ENCODE measurements at places on chromosomes 5 and 9.

DNA sequence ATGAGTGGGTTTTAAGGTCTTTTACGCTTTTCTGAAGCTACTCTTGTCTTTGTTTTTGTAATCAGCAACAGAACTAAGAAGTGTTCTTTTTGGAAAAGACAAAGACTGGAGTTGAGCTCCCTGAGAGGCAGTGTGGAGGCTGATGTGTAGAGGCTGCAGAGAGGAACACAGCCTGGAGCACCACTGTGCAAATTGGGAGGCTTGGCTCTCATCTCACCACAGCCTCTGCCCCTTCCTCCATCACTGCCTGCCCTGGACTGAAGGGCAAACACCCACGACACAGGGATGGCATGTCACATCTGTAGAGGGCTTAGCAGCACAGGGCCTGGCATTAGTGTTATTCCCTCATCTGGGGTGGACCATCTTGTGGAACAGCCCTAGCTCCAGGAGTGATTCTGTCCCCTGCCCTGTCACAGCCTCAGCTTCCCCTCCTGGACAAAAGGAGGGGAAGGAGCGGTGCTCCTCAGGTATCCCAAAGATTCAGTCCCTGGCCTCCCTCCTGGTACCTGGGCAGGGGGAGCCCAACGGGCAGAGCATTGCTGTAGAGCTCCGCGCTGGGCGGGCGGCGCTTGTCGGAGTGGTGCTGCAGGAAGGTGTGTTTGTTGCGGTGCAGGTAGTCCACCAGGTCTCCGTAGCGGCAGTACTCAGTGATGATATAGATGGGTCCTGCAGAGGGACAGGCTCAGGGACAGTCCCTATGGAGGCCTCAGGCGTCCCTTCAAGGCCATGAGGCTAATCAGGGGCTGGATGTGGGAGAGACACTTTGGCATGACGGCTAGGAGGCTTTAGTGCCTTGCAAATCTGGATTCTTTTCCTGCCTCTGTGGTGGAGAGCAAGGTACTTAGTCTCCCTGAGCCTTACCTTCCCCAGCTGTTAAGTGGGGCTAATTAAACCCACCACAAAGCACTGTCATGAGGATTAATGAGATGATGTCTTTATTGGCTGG, 32.8 kb downstream of the PDGFRB start:
- DNase-seq: no peak

- DNase-seq: no peak
Observed at GRCh38 chr5:133876266-133876665, 92.2 kb downstream of the C5orf15 start.

DNA sequence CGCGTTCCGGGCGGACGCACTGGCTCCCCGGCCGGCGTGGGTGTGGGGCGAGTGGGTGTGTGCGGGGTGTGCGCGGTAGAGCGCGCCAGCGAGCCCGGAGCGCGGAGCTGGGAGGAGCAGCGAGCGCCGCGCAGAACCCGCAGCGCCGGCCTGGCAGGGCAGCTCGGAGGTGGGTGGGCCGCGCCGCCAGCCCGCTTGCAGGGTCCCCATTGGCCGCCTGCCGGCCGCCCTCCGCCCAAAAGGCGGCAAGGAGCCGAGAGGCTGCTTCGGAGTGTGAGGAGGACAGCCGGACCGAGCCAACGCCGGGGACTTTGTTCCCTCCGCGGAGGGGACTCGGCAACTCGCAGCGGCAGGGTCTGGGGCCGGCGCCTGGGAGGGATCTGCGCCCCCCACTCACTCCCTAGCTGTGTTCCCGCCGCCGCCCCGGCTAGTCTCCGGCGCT, at the start of gene DAPK1:
Gene DAPK1 (plus strand): TSS at position 264 of the 442 bp plus-strand sequence. CDS start 1,211 bp downstream, outside the sequence.
- DNase-seq: peak; percentile 84

DNA sequence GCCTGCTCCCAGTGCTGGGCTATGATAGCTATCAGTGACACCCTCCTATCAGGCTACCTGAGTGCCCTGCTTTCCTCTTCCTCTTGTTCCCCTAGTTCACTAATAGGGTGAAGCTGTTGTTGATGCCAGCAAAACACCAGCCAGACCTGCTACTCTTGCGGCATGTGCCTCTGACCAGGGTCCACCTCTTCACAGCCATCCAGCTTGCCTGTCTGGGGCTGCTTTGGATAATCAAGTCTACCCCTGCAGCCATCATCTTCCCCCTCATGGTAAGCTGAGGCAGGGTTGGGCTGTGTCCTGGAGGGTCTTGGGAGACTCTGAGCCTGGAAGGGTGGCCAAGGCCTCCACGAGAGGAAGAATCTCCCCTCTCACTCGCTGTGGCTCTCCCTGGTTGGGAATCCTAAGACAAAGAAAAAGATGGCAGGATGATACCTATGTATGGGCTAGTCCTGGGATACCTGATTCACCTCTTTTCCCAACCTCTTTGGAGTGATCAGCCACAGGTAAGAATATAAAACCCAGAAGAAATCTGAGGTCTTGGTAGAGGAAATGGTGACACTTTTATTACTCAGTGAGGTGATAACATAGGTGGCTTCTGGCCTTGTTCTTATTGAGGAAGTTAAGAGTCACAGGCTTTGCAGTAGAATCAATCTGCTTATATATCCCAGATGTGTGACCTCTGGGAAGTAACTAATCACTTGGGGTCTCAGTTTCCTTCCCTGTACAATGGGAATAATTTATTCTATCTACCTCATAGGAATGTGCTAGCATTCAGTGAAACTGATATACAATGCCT, 11.6 kb downstream of the SLC4A9 start:
- no peak for DNase-seq

GRCh38 chr5:74369173-74369572, 271.4 kb downstream of the ENC1 start:
- DNase-seq: no peak

DNA sequence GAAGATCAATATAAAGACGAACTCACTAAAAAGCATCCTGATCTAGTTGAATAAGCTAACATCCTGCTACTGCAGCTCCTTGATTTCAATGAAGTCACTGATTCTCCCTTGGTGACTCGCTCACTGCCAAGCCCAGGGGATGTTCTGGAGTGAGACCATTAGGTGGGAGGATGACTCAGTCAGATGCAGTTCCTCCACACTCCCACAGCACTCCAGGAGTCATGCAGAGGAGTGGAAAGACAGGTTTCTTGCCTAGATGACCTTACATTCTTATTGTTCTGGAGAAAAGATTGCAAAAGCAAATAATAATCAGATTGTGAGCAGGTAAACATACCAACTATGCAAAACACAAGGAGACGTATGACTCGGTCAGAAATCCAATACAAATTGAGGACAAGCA, 15.3 kb downstream of the GCNT4 start:
- DNase-seq: no peak

DNA sequence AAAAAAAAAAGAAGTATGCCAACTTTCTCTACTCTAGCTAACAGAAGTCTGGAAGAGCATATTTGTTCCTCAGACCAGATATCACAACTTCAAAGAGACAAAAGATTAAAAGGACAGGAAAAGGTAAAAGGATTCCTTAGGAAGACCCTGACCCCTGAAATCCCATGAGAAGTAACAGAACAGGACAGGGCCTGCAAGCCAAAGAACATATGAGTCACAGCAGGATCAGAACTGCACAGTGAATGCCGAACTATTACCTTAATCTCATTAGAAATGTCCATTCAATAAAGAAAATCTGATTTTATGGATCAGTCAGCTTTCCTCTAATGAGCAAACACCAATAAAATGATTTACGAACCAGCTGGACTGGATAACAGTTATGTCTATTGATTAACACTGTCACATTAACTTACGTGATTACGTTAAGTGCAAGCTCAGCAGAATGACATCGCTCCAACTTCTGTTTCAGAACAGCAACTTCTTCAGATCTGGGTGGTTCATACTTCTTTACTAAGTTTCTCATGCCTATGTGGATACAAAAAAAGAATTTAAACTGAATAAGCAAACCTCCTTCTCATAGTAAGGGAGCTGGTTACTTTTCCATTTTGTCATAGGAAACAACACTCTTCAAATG, 13.6 kb downstream of the CCNH start:
- DNase-seq: no peak

GRCh38 chr5:55483885-55484284, 50.9 kb downstream of the PLPP1 start:
- DNase-seq: no peak

GRCh38 chr5:137374110-137374714, 124.9 kb downstream of the SPOCK1 start:
- DNase-seq: no peak

DNA sequence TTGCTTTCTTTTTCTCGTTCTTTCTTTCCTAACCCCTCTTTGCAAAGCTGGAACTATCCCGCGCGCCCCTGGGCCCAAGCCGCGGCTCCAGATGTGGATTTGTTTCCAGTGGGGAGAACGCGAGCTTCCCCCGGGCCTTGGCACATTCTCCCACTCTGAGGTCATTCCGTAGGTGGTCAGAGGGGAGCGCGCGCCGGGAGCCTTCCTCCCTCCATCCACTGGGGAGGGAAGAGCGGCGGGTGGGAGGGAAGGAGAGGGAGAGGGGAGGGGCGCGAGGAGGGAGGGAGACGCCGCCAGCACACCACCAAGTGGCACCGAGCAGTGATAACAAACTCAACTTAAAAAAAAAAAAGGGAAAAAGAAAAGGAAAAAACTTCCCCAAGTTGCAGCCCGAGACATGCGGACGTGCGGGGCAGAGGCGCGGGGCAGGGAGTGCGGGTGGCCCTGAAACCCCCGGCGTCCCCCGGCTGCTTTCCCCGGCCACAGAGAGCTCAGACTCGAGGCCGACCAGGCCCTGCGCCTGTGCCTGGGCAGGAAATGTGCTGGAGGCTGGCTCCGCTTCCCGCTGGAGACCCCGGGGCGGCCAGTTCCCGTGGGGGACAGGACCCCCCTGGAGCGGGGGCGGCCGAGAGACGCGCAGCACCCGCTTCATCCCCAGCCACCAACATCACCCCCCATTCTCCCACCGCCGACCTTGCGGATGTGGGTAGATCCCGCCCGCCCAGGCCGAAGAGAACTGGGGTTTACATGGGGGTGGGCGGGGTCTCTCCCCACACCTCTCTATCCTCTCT, 3.1 kb downstream of the IER5L start:
- peak; percentile 72 for DNase-seq

DNA sequence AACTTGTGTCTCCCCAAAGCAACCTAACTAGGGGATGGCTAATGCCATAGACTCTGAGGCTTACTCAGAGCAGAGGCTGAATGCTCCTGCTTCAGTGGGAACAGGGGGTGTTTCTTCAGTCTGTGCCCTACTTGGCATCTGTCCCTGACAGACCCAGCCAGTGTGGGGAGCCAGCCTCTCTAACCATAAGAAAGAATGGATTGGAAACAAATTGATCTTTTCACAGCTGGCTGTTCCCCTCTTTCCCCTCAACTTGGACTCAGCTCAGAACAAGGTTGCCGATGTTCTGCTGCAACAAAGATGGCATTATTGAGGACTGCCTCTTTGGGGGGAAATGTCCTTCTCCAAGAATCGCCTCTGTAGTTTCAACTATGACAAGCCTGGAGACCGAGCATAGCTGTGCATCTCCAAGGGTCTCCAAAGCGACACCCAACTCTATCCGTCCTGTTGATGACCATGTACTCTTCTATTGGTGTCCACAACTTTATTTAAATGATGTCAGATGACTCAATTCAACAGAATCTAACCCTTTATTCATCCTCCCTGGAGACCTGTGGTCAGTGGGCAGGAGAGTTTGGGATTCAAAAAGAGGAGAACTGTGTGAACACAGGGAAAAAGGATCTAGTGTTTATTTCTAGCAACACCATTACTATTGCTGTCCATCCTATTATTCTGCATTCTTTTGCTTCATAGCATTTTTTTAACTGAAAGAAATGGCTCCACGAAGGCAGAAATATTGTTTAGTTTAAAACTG, 24.7 kb upstream of the TNC start:
- no peak for DNase-seq

DNA sequence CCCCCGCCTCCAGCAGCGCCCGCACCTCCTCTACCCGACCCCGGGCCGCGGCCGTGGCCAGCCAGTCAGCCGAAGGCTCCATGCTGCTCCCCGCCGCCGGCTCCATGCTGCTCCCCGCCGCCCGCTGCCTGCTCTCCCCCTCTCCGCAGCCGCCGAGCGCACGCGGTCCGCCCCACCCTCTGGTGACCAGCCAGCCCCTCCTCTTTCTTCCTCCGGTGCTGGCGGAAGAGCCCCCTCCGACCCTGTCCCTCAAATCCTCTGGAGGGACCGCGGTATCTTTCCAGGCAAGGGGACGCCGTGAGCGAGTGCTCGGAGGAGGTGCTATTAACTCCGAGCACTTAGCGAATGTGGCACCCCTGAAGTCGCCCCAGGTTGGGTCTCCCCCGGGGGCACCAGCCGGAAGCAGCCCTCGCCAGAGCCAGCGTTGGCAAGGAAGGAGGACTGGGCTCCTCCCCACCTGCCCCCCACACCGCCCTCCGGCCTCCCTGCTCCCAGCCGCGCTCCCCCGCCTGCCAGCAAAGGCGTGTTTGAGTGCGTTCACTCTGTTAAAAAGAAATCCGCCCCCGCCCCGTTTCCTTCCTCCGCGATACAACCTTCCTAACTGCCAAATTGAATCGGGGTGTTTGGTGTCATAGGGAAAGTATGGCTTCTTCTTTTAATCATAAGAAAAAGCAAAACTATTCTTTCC, 19.3 kb downstream of the CDKN2A start:
- DNase-seq: no peak
